Peyer's patch (tissue), 4 donors: ENCODE measurements at places on chromosomes 3 and 15.

DNA sequence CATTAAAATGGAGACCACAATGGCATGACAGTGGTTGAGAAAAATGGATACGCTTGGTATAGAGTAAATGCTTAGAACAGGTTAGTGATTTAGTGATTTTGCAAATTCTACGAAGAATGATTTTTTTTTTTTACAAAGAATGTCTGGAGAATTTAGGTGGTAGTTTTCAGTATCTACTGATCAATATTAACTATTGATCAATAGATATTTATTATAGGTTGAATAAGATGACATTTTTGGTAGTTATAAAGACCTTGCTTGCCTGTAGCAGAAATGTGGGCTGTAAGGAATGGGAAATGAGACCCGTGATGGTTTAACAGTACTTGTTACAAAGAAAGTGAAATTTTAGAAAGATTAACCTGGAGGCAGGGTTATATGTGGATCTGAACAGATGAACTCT, 137.5 kb downstream of the NR2F2 start:
- DNase-seq = no peak

GRCh38 chr3:182501856-182502255, 291.4 kb upstream of the ATP11B start:
- no peak for DNase-seq

DNA sequence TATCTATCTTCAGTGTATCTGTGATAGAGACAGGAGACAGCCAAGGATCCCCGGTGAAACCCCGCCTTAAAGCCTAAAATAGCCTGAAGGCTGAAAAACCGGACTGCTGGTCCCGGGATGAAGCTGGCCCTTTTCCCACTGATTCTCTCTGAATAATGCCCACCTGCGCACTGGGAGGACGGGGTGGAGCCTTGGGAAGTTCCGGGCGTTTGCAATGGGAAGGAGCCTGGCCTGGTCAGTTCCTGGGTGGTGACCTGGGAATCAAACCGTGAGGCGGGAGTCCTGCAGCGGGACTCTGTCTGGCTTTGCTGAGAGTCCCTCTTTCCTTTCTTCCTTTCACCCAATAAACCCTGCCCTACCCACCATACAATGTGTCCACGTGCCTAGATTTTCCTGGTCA, 157.9 kb downstream of the C3orf38 start:
- no peak for DNase-seq

- peak; percentile 35 for DNase-seq
Observed at GRCh38 chr3:72738752-72739530, 109.3 kb downstream of the SHQ1 start.

DNA sequence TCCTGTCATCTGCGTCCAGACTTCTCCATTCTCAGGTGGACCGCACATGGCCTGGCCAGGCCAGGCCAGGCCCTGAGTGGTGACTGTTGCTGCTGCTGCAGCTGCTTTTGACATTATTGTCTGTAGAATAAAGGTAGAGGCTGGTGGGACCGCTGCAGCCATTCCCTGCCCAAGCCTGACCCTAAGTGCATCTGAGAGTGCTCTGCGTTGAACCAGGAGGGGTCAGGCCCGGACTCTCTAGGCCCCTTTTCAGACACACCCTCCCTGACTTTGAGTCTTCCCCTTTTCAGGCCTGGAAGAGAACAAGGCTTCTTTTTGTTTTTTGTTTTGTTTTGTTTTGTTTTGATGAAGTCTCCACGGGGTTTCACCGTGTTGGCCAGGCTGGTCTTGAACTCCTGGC, 54.6 kb upstream of the FLNB start:
- DNase-seq = no peak

DNA sequence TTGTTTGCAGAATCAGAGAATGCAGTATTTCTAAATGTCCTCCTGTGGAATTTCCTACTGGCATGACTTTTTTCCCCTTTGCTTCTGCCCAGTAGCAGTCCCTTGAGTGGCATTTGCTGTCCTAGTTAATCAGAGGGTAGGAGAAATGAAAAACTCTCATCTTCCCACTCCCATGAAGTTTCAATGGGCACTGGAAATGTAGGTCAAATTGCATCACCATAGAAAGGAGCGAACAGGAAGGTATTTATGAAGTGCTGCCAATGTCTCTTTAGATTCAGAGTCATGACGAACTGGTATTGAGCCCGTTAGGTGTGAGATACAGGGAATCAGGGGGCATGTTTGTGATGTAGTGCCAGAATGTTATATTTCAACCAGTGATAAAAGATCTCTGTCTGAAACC, 23.2 kb downstream of the ATXN7 start:
- no peak for DNase-seq

- no peak for DNase-seq
Observed at GRCh38 chr15:85276921-85277320, 103.5 kb upstream of the AKAP13 start.
